ENCODE measurements at places on chromosomes 7 and 10. TPM values are rescaled to one million over a fixed set of nuclear protein-coding genes. Genes with fewer than 3 reads are reported as not detected.

DNA sequence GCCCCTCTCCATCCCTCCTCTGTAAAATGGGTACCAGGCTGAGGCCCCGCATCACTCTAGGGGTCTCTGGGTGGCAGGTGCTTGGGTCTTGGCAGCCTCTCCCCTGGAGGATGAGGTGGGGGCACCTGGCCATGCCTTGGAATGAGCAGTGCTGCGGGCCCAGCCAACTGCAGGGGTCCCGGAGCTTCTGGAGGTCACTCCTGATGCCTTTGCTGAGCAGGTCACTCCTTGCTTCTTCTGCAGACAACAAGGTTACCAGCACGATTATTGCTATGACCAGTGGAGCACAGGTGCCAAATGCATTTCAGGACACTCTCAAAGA lies 22.4 kb upstream of the ZNF488 start:
- DNase-seq, result no peak

GRCh38 chr7:36151921-36152755 lies 916 bp upstream of the EEPD1 start:
- no peak for DNase-seq

- no peak for DNase-seq
Observed at GRCh38 chr7:128437426-128438332, 18.0 kb upstream of the HILPDA start.

Gene STEAP2
- total RNA-seq, result 5.2 TPM

Gene CHRM2
- total RNA-seq, result not detected

- DNase-seq, result no peak
Observed at GRCh38 chr7:1413936-1414639, 45.2 kb downstream of the MICALL2 start.

Gene ZNF365
- total RNA-seq, result 4.7 TPM

DNA sequence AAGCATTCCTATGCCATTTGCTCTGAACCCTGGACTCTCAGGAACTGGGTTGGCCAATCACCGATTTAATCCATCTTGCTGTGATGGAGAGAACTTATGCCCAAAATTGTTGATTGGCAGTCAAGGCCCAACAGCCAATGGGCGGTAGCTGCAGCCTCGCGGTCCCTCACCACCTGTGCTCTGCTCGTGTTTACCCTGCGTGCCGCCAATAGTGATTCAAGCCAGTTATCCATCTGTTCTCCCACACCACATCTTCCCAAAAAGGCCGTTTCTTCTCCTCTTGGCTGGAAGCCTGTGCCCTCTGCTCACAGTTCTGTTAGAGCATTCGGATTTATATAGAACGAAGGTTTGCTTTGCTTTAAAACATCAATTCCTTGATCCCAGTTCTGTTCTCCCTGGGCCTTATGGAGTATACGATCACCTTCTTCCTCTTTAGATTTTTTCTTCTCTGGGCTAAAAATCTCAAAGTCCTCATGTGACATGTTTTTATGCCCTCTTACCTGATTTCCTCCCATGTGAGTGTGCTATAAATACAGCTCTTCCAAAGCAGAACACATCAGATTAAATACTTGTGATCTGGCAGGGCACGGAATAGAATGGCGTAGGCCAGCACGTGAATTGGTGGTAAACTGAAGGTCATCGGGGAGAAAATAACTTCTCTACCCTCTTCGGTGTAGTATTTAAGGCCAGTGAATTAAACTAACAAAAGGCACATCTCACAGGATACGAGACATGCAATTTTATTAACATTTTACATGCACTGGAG lies 212.8 kb downstream of the NSUN6 start:
- DNase-seq, result no peak

Gene VGF
- 17.5 TPM for total RNA-seq

- DNase-seq, result no peak
Observed at GRCh38 chr10:11842411-11842810, 19.3 kb downstream of the PROSER2 start.

DNA sequence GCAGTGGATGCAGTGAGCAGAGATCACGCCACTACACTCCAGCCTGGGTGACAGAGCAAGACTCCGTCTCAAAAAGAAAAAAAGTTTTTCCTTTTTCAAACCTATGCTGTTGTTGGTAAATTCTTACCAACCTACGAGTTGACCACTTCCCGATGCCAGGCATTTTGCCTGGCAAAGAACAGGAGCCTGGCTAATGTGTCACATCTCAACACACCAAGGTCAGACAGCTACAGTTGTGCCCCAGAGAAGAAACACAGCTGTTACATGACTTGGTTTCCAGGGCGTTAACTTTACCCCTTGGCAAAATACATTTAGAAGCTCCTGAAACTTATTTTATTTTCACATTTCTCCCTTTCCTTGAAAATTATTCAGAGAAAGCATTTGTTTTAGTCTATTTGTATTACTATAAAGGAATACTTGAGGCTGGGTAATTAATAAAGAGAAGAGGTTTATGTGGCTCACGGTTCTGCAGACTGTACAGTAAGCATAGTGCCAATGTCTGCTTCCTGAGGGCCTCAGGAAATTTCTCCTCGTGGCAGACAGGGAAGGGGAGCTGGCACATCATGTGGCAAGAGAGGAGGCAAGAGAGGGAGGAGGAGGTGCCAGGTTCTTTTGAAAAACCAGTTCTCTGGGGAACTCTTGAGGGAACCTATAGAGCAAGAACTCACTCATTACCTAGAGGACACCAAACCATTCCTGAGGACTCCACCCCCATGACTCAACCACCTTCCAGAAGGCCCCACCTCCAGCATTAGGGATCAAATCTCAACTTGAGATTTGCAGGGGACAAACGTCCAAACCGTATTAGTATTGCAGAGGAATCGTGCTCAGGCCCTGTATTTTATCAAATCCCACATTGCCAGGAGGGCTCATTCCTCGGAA lies 83.3 kb downstream of the PAXIP1 start:
- no peak for DNase-seq

DNA sequence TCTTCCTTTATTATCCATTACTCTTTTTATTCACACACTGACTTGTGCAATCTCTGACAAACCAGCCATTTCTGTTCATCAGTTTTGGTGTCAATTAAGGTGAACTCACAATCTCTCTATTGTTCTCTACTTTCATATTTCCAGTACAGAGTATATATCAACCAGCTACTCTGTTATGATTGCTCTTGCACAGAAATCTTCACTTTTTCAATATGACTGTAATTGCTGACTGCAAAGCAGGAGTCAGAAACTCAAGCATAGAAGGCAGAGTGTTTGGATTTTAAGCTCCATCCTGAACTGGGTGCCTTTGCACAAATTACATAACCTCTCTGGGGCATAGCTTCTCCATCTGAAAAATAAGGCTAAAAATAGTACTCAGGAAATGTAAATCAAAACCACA lies 1042.0 kb downstream of the GRM8 start:
- DNase-seq, result no peak

DNA sequence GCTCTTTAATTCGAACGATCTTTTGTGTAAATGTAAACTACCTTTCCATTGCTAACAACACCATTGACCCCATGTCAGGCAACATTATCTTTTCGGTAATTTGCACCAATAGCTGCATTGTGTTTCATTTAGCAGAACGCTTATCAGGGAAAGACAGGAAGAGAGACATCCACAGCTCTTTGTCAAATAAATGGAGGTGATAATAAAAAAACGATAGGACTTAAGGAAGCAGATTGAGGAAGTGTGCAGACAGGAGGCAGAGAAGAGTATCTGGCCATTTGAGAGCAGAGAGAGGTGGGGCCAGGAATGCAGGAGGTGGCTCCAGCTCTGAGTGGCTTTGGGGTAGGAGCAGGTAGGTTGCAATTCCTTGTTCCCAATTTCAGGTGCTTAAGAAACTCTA lies 37.5 kb upstream of the ADARB2 start:
- DNase-seq, result no peak

DNA sequence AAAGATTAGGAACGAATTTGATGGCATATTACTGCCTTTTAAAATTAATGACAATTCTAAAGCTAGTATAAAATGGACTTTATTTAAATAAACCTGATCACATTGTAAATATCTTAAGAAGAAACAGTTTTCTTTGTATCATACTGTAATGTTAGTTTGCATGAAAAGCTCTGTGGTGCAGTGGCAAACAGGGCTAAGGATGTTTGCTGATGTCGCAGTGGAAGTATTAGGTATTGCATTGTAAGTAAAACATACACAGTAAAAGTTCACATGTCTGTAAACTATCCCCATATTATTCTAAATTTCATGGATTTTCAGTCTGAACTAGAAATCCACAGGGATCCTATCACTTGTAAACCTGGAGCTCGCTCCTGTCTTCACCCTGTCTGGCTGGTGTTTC lies 252.6 kb upstream of the ZNF32 start:
- DNase-seq, result no peak

GRCh38 chr10:86355571-86356038 lies 11.0 kb downstream of the GRID1 start:
- no peak for DNase-seq

Gene GIMAP8
- total RNA-seq, result not detected

DNA sequence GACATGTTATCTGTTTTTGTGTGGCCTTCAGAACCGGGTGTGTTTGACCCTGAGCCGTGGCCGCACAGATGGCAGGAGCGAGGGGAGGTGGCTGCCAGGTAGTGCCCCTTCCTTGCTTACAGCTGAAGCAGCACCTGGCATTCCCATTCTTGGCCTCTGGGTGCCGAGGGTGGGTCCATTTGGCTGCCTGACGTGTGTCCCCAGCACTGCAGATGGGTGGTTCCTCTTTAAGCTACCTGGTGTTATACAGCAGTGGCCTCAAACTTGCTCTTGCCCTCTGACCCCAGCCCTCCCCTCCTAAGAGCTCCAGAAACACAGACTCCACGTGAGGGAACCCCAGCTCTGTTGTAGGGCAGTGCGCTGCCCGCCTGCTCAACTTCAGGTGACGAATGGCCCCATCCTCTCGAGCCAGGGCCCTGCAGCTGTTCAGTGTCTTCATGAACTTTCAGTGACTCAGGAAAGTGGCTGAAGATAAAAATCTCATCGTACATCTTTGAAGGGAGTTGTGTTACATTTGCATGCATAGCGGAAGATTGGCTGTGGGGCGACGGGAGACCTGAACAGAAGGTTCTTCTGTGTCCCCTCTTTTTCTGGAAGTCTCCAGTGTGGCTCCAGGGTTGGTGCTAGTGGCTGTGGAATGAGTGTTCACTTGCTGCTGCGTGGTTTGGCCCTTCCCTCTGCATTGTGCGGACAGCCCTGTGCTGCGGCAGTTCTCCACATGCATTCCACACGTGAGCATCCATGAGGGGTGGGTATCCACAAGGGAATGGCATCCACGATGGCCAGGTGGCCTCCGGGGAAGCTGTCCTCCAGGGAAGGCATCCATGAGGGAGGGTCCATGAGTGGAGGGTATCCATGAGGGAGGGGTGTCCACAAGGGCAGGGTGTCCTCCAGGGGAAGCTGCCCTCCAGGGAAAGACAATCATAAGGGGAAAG lies 91.6 kb downstream of the INPP5A start:
- no peak for DNase-seq

Measured in kidney epithelial cell (primary cell).